ENCODE measurements at places on chromosomes 11 and 22. TPM values are rescaled to one million over a fixed set of nuclear protein-coding genes. Genes with fewer than 3 reads are reported as not detected.
A peak's percentile ranks its signal among the peaks of the same experiment; 100 is the strongest.

FOXR1 gene
- total RNA-seq, result not detected

ANKK1 gene
- total RNA-seq, result 0.16 TPM

- peak; percentile 62 for DNase-seq
These were observed 54.6 kb upstream of the SC5D start for GRCh38 chr11:121237686-121238658.

GRCh38 chr11:6962673-6963072 is 36.4 kb downstream of the ZNF215 start:
- DNase-seq, result no peak

DNA sequence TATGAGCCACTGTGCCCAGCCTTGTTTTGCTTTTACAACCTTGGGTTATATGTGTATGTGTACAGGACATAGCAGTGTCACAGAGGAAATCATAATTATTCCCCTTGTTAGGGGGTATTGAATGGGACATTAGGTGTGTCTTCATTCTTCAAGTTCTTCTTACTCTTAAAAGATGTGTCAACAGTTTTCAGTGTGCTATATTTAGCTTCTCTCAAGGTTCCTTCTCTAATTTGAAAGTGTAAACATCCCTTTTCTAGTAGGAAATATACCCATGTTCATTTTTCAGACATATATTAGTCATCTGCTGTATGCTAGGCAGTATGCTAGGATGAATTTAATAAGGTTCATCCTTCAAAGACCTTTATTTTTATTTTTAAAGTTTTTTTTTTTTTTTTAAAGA is 17.1 kb downstream of the PCF11 start:
- no peak for DNase-seq
